ENCODE measurements at places on chromosomes 3 and 15.

DNA sequence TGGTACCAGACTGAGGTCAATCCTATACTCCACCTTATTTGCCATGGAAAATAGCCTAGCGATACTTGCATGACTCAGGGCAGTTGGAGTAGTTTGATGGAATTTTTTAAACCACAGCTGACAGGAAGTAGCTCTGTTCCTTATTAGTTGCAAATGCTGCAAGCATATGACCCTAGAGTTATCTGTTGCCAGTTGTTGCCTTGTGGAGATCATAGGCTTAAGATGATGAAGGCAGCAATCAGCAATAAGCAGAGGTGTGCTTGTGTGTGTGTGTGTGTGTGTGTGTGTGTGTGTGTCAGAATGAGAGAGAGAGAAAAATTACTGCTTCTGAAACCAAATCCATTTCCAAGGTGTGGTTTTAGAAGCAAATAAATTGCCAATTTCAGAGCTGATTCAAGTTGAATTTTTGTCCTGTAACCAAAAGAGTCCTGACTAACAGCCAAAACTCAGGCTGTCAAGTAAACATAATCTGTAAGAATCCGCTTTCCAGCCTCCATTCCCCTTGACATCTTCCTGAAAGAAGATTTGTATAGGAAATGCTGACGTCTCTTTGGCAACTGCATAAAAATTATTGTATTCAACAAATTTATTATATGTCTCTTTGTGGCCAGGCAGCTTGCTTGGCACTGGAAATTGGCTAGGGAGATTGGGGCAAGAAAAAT is 141.2 kb downstream of the SERPINI1 start:
- peak; percentile 84 for DNase-seq

- DNase-seq = no peak
Observed at GRCh38 chr15:27070841-27071240, 99.9 kb downstream of the GABRG3 start.

- no peak for DNase-seq
Observed at GRCh38 chr3:4670352-4670751, 177.2 kb downstream of the ITPR1 start.

DNA sequence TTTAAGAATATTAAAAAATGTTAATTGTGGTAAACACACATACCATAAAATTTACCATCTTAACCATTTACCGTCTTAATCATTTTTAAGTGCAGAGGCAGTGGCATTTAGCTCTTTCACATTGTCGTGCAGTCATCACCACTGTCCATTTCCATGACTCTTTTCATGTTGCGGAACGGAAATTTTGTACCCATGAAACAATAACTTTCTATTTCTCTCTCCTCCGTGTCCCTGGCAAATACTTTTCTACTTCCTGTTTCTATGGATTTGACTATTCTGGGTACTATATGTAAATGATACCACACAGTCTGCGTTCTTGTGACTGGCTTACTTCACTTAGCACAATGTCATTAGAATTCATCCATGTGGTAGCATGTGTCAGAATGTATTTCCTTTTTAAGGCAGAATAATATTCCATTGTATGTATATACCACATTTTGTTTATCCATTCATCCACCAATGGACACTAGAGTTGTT is 27.9 kb downstream of the AKAP13 start:
- no peak for DNase-seq

- no peak for DNase-seq
Observed at GRCh38 chr15:78050441-78050809, 27.1 kb downstream of the TBC1D2B start.

DNA sequence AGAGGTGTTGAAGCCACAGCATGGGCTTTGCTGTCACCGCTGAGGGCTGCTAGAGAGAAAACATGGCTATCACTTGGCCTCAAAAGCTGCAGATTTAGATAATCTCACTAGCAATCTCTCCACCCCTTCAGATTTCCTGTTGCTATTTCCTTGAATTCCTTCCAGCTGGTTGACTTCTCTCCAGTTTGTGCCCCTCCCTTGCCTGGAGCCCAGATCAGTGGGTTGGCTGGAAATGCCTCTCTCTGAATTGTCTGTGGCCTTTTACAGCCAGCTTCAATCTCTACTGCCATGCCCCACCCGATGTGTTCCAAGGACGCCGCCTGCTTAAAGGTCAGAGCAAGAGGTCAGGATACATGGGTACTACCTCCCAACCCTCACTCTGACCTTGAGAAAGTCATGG is 294.1 kb downstream of the NTRK3 start:
- DNase-seq = no peak

DNA sequence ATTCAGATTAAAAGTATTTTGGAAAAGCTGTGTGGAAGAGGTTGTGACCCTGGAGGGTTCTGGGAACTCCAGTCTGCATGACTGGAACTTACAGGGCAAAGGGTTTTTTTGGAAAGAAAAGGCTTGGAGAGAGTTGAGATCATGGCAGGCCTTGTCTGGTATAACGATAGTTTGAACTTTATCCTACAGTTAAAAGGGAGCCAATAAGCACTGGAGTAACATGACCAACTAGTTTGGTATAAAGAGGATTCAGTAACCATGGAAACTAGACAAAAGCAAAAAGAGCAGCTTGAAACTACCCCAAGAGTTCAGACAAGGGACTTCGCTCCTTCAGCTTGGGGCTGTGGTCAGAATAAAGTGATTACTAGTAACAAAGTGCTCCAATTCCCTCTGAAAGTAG is 151.2 kb upstream of the TMCO5A start:
- no peak for DNase-seq
